ENCODE measurements at places on chromosomes 2 and 18.

GRCh38 chr2:172745636-172746035 is 10.0 kb downstream of the RAPGEF4 start:
- no peak for DNase-seq

- DNase-seq = no peak
These were observed 234.4 kb downstream of the LPIN1 start for GRCh38 chr2:11980809-11981208.

GRCh38 chr2:98524168-98524567 is 79.5 kb downstream of the INPP4A start:
- no peak for DNase-seq

- no peak for DNase-seq
These were observed 87.8 kb upstream of the TMEM17 start for GRCh38 chr2:62593825-62594224.

- DNase-seq = no peak
These were observed 39.7 kb upstream of the RAPH1 start for GRCh38 chr2:203574824-203575223.

DNA sequence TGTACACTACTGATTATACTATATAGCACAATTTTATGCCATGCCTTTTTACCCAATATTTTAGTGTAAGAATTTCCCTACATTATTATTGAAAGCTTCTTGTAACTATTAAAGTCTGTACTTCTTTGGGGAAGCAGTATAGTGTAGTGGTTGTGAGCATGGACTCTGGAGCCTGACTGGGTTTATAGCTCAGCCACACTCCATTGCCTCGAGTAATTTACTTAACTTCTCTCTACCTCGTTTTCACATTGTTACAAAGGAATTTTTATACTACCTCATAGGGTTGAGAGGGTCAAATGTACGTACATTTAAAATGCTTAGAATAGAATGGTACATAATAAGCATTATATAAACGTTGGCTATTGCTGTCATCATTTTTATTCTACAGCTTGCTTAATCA is 139.2 kb downstream of the UBR3 start:
- DNase-seq = no peak

DNA sequence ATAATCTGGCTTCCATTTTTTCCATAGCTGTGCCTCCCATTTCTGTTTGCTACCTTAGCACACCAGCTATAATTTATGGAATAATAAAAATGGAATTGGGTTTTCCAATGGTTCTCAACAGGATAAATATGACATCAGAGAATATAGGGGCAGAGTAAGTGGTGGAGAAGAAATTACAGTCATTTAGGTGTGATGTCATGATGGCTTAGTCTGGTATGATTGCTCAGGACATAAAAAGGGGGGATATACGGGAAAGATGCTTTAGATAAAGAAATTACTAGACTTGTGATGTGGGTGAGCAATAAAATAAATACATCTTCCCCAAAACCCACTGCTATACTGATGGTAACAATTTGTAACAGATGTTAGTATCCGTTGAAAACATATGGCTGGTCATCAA is 21.6 kb upstream of the KIF5C start:
- DNase-seq = no peak

GRCh38 chr2:182616471-182617393 is 99.3 kb upstream of the DNAJC10 start:
- no peak for DNase-seq

DNA sequence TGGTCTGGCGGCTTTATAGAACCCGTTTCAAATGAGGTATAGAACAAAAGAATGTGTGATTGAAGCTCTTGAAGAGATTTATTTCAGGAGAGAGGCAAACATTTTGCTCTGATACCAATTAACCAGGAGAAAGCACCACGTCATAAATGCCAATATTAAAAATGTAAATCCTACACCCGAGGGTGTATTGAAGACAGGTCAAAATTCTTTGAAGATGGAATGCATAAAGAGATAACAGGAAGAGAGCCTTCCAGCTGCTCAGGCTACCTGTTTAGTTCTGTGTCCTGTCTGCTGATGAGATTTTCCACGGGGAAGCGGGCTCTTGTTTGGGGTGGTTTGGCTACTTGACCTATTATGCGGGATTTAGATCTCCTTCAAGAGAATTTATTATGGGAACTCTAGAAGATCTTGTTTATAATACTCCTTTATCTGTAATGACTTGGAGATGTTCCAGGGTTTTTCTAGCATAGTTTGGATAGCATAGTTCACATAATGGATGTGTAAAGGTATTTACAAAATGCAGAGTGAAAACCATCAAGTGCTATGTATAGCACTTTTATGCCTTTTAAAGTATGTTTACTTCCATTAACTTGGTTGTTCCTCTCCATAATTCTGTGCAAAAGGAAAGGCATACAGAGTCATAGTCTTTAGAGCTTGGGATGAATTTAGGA is 204.5 kb upstream of the SPRED2 start:
- no peak for DNase-seq

DNA sequence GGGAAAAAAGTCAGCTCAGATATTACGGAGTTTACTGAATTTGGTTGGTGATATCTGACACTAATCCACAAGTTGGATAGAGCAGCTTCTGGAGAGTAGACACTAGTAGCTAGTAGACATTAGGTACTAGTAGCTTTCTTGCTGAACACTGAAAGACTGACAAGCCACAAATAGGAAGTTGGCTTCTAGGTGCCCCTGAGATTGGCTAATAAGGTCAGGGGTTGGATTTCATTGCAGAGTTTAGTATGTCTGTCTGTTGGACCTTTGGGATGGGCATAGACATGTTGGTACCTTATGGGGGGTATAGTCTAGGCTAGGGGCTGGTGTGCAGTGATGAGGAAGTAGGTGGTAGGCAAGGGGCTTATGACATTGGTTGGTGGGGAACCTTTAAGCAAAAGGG is 164.9 kb upstream of the LRRTM1 start:
- no peak for DNase-seq
